Activated CD4-positive, alpha-beta T cell treated with anti-CD3 and anti-CD28 coated beads, Interleukin-2, amount 10 ng/mL, durations not matched to agents 24 days and 14 days (primary cell): ENCODE measurements at places on chromosomes 3 and 15. TPM values are rescaled to one million over a fixed set of nuclear protein-coding genes. Genes with fewer than 3 reads are reported as not detected.

The TICRR gene
- total RNA-seq: 18.8 and 21.0 TPM in 2 replicates

The RUBCN gene
- 38.8 and 41.0 TPM in 2 replicates for total RNA-seq

The APEH gene
- total RNA-seq: 111 and 117 TPM in 2 replicates

The NMNAT3 gene
- total RNA-seq: 0.73 and 1.0 TPM in 2 replicates

The CEP97 gene
- 20.3 and 22.8 TPM in 2 replicates for total RNA-seq

The CRYGS gene
- 4.4 and 4.8 TPM in 2 replicates for total RNA-seq

The GABRR3 gene
- total RNA-seq: 0.05 and 0.12 TPM in 2 replicates

The SYNM gene
- 0.79 and 1.1 TPM in 2 replicates for total RNA-seq
